WTC11 (cell line): ENCODE measurements at places on chromosomes 7 and 10. TPM values are rescaled to one million over a fixed set of nuclear protein-coding genes. Genes with fewer than 3 reads are reported as not detected.

- no peak for DNase-seq
Measured at GRCh38 chr7:23530405-23530804, 1.4 kb downstream of the TRA2A start.

DNA sequence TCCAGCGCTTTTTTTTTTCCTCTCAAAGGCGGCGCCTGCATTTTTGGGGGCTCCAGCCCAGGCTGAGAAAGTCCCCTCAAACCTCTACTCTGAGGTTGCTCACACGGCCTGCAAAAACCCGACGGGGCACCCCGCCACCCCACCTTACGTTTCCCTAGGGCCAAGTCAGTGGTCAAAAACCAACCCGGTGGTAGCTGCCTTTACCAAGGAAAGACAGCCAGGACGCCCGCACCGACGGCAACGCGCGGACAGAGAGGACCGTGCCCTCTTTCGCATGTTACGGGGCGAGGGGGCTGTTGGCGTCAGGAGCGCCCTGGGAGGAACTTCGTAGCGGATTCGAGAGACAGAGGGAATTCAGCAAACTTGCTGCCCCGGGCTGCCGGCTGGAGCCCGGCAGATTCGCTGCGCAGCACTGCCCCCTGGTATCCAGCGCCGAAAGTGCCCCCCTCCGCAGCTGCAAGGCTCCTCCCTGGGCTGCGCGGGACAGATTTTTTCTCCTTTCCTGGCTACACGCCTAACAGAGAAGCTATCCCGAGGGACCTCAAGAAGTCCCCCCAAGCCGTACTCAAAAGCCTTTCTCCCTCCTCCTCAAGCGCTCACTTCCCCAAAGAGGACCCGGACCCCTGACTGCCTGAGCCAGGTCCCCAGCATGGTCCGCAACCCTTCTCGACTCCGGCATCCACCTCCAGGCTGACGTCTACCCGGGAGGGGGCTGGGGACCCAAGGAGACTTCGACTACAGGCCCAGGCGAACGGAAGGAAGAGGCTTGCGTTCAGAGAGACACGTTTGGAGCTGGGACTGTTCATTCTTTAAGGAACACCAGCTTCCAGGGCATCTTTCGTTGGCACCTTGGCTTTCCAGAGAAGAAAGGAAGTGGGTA lies 27.7 kb upstream of the VAX1 start:
- DNase-seq = peak; percentile 86

The EMX2 gene
- not detected in 3 replicates for total RNA-seq

The VWA2 gene
- 2.1 to 3.1 TPM (median 2.7 TPM) in 3 replicates for total RNA-seq

- no peak for DNase-seq
Measured at GRCh38 chr10:18377898-18378297, 237.7 kb downstream of the CACNB2 start.

- DNase-seq = no peak
Measured at GRCh38 chr7:13834328-13834761, 155.1 kb downstream of the ETV1 start.

DNA sequence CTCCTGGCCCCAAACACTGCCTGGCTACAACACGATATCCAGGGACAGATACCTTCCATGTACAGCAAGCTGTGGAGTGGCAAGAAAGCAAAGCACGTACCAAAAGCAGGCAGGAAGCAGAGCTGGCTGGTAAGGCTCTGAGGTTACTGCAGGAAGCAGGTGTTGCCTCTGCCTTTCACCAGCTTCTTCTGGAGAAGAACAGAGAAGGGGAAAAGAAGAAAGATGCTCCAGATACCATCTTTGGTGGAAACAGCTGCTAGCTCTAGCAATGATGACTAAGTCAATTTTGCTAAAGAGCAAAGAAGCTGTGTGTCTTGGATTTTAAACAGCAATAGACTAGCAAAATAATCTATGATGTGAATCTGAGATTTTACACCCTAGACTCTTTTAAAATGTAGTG lies 34.9 kb upstream of the PRSS1 start:
- no peak for DNase-seq

The PLA2G12B gene
- not detected in 3 replicates for total RNA-seq

- DNase-seq = peak; percentile 49
Measured at GRCh38 chr7:92527300-92528187, 776 bp downstream of the PEX1 start.

GRCh38 chr7:80026766-80027165 lies 107.9 kb upstream of the GNAI1 start:
- no peak for DNase-seq

GRCh38 chr7:77731716-77732115 lies 35.5 kb downstream of the RSBN1L start:
- no peak for DNase-seq

GRCh38 chr7:155851892-155852291 lies 39.6 kb upstream of the SHH start:
- DNase-seq = no peak

The PIK3AP1 gene
- total RNA-seq = 3.3 to 4.3 TPM (median 3.5 TPM) in 3 replicates

DNA sequence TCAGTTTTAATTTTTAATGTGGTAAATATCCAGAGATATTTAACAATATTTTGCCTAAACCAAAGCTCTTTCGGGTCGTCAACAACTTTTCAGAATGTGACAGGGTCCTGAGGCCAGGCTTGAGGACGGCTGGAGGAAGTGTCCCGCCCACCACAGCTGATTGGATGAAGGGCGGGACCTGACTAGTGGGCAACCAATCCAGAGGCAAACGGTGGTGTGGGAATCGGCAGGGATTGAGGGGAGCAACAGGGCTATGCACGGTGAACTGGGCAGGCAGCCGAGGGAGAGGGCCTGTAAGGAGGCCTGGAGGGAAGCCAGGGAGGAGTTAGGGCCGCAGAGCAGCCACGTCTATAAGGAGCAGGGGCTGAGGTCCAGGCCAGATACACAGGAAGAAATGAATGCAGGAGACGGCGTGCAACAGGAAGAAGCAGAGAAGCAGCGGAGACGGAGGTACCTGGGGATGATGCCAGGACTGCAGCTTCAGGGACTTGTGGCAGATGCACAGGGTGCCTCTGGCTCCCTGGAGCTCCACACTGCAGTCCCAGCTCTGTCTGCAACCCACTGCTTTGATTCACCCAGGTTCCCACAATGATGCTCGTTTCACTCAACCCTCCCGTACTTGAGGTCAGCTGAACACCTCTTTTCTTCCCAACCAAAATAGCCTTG lies 46.1 kb upstream of the ZMIZ1 start:
- peak; percentile 67 for DNase-seq

The LLCFC1 gene
- total RNA-seq = not detected in 3 replicates

DNA sequence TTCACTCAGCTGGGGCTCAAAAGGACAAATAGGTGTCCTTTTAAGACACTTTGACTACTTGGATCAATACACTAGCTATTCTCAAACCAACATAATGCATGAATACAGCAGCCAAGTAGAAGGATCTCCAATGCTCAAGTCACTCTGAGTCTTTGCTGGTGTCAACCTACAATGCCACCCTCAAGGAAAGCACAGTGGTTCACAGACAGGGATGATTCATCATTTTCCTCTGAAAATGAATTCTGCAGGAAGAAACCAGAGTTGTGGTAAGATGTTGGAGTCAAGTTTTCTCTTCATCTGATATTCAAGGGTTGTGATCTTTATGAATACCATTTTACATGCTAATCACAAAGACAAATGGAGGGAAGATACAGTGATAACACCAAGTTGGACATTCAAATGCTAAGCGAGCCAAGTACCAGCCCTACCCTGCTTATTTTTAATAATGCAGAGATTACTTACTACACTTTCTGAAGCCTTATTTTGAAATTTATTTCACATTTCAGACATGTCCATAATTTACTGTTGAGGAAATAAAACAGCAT lies 143.1 kb upstream of the FGFR2 start:
- no peak for DNase-seq

GRCh38 chr10:30749385-30749784 lies 119.8 kb upstream of the LYZL2 start:
- DNase-seq = no peak

The MPP7 gene
- total RNA-seq = 7.7 to 9.8 TPM (median 9.1 TPM) in 3 replicates

DNA sequence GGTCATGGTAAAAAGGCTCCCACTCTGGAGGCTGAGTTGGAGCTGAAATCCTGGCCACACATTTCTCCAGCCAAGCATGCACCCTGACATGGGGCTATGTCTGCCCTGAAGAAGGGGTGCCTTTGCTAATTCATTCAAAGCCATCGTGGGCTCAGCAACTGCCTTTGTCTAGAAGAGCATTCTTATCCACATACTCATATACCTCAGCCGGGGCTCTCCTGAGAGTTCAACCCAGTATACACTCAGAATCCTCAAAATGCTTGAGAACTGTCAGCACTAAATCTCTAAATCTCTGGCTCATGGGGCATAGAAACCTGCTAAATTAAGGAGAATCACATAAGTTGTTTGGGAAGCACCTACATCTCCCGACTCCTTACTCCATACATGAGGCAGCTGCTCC lies 89.3 kb downstream of the MRPL32 start:
- no peak for DNase-seq

DNA sequence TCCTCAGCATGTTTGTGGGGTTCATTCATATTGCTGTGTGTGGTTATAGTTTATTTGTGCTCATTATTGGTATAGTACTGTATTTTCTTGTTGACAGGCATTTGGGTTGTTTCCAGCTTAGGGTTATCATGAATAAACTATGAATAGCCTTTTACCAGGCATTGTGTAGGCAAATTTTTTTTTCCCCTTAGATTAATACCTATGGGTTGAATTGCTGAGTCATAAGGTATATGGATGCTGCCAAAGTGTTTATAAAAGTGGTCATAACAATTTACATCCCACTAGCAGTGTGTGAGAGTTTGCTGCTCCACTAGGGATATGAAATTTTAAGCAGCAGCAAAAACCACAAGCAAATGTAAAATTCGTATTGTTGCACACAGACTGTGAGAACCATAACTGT lies 175.0 kb downstream of the PLPP4 start:
- DNase-seq = no peak

GRCh38 chr10:51077507-51077906 lies 3.2 kb downstream of the PRKG1 start:
- no peak for DNase-seq

GRCh38 chr10:7406712-7407333 lies 4.0 kb downstream of the SFMBT2 start:
- DNase-seq = no peak

The SLC18A3 gene
- 0.07 to 0.13 TPM (median 0.09 TPM) in 3 replicates for total RNA-seq

DNA sequence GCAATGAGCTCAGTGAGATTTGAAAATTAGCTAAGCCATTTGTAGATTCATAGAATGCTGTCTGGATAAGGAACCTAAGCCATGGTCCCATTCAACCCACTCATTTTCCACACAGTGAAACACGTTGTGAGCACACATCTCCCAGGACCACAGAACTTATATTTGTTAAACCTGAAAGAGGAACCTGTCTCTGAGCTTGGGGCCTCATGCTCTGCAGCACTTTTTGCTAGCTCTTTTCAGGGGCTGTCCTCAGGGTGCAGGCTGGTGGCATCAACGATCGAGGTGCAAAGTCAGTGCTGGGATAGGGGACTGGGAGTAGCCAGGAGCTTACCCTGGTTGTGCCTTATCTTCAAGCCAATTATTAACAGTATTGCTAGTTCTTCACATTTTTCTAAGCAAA lies 11.9 kb downstream of the HECW1 start:
- DNase-seq = no peak

GRCh38 chr7:131781-132482 lies 60.4 kb upstream of the FAM20C start:
- no peak for DNase-seq

DNA sequence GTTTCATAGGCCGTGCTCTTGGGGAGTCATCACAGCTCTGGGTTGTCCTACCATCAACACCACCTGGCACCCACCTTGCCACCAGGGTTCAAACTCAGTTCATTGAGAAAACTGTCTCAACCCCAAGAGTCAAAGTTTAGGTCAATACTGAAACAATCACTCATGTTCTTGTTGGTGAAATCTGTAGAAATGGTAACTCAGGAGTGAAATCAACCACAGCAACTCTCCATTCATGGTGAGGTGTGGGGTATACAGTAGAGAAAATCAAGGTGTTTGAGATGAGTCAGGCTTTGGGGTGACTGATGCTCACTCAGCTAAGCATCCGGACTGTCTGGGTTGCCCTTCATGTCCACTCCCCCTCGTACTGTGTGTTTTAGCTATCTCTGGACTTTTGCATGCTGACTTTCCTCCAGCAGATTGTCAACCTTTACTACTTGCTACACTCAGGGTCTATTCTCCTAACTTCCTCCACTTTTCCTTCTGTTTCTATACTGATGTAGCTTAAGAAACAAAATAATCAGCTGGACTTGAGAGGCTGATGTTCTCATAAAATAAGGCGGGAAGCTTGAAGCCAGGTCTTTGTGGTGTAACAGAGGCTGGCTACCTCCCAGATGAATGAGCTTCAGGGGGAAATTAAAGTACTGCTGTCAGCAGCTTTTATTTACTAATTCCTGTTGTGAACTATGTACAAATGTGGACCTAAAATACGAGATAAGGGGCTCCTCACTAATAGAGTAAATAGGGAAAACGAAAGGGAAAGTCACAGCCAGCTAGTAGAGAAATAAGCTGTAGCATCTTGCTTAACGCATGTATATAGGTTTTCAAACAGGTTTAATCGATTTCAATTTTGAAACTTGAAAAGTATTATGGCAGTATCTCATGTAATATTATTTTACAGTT lies 173.6 kb upstream of the AKR1E2 start:
- no peak for DNase-seq

DNA sequence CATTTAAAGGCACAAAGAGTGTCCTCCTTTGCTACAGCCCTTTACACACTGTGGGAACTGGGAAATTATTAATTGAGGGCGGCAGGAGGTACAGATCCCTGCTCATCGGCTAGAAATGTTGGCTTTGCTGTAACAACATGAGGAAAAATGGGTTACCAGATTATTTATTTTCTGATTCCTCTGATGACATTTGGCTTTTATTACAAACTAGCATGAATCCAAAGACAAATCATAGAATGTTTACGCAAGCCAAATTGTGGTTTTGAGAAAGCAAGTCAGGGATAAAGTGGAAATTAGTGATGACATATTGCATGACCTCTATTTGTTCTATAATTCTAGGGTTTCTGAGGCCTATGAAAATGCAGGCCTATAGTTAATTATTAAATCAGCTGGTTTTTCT lies 126.1 kb upstream of the TMEM196 start:
- DNase-seq = no peak

The SPDYE11 gene
- total RNA-seq = not detected in 3 replicates
